SJSA1 (cell line): ENCODE measurements at places on chromosomes 3 and 15. TPM values are rescaled to one million over a fixed set of nuclear protein-coding genes. Genes with fewer than 3 reads are reported as not detected.

GRCh38 chr3:54176106-54176505 lies 53.8 kb downstream of the CACNA2D3 start:
- H3K4me3 ChIP-seq: no peak overlapping the region
- H3K27me3 ChIP-seq: no peaks in the 10 kb centered on the region

Gene ERC2
- 0.13 and 0.81 TPM in 2 replicates for total RNA-seq

- no peak overlapping the region for H3K27ac ChIP-seq
- H3K4me1 ChIP-seq: no peaks in the 10 kb centered on the region
- H3K27me3 ChIP-seq: no peaks in the 10 kb centered on the region
- no peak overlapping the region for H3K4me3 ChIP-seq
- DNase-seq: no peak
Measured at GRCh38 chr3:108396336-108396735, 100.0 kb downstream of the HHLA2 start.

DNA sequence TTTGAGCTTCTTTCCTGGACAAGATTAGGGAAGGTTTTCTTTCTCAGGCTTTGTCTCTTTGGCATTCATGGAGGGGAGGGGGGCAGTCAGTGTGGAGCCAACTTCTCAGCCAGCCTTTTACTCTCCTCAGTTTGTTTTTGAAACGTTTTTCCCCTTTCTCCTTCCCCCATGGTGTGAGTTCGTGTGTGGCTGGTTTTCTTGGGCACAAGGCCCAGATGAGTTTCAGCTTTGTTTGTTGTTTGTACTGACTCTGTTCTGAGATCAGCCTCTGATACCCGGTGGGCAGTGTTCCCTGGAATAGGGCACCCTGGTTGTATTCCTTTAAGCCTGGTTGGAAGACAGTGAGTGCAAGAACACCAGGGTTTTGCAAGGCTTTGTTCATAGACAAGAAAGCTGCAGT lies 168.2 kb upstream of the RARB start:
- DNase-seq: peak; percentile 77
- no peaks in the 10 kb centered on the region for H3K27me3 ChIP-seq
- H3K36me3 ChIP-seq: no peaks in the 10 kb centered on the region
- no peak overlapping the region for H3K4me3 ChIP-seq
- H3K27ac ChIP-seq: peak overlapping the region; percentile 64

DNA sequence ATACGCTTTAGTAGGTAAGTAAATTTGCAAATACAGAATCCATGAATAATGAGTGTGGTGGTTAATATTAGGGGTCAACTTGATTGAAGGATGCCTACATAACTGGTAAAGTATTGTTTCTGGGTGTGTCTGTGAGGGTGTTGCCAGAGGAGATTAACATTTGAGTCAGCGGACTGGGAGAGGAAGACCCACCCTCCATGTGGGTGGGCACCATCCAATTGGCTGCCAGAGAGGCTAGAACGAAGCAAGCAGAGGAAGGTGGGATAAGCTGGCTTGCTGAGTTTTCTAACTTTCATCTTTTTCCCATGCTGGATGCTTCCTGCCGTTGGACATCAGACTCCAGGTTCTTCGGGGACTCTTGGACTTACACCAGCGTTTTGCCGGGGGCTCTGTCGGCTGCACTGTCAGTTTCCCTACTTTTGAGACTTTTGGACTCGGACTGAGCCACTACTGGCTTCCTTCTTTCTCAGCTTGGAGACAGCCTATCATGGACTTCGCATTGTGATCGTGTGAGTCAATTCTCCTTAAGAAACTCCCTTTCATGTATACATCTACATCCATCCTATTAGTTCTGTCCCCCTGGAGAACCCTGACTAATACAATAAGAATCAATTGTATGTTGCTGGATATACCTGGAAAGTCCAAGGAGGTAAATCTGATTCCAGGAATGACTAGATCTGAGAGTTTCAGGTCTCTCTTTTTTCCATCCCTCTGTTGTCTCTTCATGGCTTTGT lies 25.8 kb upstream of the NEDD4 start:
- H3K4me3 ChIP-seq: peak overlapping the region; percentile 38
- H3K27ac ChIP-seq: peak overlapping the region; percentile 55
- no peak for DNase-seq
